ENCODE measurements at places on chromosomes 7 and 10. TPM values are rescaled to one million over a fixed set of nuclear protein-coding genes. Genes with fewer than 3 reads are reported as not detected.

DNA sequence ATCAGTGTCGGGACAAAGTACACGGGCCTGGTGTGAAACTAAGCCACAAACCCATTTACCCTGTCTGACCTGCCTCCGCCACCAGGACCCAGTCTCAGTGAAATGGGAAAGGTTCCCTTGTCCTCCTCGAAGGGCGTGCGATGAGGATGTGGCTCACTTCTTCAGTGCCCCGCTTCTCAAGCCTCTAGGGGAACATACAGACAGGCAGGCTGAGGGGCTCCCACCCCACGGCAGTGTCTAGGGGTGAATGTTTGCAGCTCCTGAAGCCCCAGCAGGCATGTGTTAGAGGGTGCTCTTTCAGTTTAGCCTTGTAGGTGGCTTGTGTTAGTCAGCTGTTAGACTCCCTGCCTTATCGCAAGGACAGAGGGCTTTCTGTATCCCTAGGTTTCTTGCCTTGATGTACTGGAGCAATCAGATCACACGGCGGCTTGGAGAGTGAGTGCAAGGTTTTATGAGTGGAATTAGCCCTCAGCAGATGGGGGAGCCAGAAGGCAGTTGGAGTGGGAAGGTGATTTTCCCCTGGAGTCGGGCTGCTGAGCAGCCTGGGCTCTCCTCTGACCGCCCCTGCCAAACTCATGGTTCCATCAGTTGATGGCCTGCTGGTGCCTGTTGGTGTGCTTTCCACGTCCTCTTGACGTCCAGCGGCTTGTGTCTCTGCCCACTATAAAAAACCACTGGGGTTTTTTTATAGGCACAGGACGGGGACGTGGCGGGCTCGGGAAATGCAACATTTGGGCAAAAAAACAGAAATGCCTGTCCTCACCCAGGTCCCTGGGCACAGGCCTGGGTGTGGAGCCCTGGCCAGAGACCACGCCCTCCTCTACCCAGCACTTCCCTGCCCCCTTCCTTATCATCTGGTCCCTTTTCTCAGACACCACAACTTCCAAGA is 759 bp downstream of the NUDT1 start:
- peak; percentile 52 for DNase-seq

DNA sequence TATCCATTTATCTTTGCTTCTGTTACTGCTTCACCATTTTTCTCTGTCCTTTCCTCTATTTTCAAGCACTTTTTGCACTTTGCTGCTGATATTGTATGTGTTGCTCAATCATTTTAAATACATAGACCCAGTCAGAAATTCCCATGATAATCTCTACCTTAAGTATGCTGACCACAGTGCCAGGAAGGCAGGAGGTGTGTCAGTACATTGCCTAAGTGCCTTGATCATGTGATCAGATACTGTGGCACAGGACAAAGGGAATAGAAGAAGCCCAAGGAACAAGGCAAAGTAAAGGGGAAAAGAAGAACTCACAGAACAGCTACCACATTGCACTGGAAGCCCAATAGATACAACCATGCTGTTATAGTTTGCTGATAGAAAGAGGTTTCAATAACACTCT is 53.7 kb upstream of the CD36 start:
- DNase-seq: peak; percentile 31

GRCh38 chr10:49158404-49158803 is 24.6 kb upstream of the FAM170B start:
- DNase-seq: no peak

DNA sequence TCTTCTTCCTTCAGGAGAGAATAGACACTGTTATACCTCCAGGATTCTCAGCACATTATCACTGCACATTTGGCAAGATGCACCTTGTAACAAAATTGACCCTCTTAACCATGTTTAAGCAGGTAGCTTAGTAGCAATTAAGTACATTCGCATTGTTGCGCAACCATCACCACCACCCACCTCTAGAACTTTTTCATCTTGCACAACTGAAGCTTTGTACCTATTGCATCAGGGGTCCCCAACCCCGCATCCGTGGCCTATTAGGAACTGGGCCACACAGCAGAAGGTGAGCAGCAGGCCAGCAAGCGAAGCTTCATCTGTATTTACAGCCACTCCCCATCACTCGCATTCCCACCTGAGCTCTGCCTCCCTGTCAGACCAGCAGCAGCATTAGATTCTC is 29.9 kb upstream of the SMURF1 start:
- DNase-seq: no peak

DNA sequence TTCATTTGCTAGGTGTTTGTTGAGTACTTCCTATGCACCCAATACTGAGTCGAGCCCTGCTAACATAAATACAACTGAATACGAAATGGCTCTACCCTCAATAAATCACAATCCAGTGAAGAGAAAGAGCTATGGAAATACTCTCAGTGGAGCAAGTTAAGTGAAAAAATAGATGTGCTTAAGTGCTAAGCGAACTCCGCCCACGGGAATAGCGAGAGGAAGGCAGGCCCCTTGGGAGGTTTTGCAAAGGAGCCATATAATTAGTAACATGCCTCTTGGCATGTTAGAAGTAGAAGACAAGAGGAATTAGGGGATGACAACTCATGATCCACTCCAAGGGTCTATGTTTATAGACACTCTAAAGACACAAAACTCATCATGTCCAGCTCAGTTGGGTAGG is 42.8 kb upstream of the TSPAN33 start:
- DNase-seq: no peak

DNA sequence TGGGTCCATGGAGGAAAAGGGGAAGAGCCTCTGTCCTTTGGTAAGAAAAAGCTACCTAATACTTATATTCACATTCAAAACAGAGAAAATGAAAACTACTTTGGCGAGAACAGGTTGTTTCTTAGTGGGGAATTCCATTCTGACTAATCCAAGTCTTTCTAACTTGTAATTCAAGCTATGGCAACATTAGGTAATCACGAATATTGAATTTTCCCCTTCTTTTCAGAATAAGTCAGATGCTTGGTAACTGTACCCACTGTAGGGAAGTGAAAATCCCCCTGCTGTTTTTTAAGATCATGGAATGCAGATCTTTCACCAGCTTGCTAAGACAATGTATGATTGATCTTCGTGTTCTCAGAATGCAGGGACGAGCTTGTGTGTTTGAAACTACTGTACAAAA is 384.4 kb downstream of the TCERG1L start:
- no peak for DNase-seq

GRCh38 chr7:130063036-130063435 is 7.3 kb upstream of the KLHDC10 start:
- peak; percentile 31 for DNase-seq

DNA sequence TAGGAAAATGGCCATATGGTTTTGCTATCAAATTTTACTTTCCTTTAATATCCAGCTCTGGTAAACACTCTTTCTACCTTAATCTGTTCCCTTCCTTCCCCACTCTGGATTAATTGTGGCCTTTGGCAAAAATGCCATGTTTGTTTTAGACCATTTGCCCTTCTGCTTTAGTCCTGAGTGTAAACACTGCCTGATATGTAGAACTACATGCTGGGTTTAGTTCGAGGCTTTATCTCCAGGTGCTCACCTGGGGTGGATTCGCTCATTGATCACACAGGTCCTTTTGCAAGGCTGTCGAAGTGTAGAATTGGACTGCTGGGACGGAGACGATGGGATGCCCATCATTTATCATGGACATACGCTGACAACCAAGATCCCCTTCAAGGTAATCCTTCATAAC is 94.1 kb downstream of the NOC3L start:
- no peak for DNase-seq

DNA sequence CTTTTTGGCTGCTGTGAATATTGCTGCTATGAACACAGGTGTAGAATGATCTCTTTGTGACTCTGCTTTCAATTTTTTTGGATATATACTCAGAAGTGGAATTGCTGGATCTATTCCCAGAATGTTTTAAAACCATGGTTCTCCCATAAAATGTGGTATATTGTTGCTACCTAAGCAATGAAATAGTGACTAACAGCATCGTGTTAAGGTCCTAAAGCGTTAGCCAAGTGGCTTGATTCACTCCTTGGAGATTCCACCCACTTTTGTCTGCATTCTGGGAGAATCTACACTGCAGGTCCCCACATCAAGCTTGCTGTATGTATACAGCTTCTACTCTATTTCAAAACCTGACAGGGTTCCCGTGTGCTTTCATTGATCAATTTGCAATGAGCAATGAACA is 105.6 kb downstream of the CDK6 start:
- DNase-seq: no peak

GRCh38 chr10:71270301-71271220 is 48.5 kb upstream of the SLC29A3 start:
- DNase-seq: peak; percentile 76

- DNase-seq: no peak
These were observed 499.7 kb upstream of the SEMA3D start for GRCh38 chr7:85686401-85687181.

- no peak for DNase-seq
These were observed 224.7 kb upstream of the ADARB2 start for GRCh38 chr10:1961989-1962388.

DNA sequence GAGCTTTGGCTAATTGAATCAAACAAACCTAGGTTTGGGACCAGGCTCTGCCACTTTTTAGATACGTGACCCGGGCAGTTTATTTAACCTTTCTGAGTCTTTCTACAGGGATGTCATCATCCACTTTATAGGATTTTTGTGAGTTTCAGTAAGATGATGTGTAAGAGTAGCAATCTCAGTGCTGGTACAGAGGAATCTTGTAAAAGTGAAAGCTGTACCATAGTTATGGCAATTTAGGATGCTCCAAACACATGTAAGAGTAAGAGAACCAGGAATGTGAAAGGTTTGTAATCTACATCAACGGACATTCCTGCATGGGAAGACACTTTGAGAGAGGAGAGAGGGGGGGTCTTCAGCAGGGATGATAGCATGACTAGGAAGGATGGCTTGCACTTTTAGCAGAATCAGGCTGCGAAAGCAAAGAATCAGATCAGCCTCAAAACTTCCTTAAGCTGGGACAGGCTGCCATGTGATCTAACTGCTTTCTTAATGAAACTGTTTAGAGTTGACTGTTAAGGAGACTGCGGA is 968 bp downstream of the NOLC1 start:
- DNase-seq: no peak

GRCh38 chr7:135744938-135745702 is 3.5 kb downstream of the FAM180A start:
- DNase-seq: peak; percentile 78

DNA sequence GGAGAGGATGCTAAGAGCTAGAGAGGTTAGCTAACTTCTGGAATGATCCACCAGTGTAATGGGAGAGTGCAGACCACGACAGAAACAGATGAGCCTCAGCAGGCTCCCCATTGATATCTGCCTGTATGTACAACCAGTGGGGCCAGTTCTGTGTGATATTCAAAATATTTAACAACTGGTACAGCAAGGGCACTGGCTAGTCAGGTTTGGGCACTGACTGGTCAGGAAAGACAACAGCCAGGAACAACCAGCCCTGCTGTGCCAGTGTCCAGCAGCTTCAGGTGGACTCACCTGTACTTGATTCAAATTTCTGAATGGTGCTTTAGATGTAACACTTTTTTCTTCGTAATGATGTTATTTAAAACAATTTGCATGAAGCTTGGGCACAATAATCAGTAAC is 5.9 kb upstream of the TRIL start:
- DNase-seq: no peak

DNA sequence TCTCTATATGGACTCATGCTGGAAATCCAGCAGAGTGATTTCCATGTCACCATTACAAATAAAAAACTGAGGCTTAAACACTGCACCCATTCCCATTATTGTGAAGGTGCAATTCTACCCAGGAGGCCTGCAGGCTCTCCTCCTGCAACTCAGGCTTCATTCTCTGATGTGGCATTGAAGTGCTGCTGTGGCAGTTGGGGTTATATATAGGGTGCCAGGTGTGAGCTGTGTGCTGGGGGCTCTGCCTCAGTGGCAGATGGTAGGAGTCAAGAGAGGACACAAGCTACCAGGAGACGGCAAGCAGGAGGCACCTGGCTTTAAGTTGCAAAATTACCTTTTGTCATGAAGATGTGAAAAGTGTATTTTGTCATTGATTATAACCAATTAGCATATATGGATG is 21.3 kb downstream of the ZNF107 start:
- no peak for DNase-seq

DNA sequence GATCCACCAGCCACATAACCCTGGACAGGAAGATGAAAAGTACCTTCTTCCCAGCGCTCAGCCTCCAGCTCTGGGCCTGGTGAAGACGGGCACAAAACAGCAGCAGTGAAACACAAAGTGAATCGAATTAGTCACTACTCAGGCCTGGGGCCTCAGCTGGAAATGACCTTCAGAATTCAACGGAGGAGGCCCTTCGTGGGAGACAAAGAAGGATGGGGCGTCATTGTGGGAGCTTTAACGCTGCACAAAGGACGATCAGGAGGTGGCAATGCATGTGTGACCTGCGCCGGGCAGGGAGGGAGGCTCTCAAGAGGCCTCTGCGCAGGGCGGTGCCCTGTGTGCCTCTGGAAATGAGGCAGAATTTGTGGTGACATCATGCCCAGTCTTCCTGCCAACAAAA is 161.9 kb downstream of the DNAJB6 start:
- DNase-seq: no peak

DNA sequence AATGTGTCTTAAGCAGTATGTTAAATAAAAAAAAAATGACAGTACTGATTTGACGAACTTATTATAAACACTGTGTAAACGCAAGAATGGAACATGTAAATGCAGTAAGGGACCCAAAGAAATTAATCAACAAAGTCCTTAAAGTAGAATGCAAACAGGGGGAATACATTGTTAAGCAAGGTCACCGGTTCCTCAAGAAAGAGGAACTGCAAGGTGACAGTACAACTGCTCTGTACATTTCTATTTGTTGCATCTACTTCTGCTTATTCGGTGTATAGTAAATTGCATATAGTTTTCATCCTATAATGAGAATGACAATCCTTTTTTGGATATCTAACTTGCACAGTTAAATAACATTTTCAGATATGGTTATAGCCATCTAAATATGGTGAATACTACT is 387.0 kb upstream of the SEMA3D start:
- DNase-seq: no peak

The HOXA5 gene
- total RNA-seq: 0.98 TPM

The LRIT1 gene
- total RNA-seq: not detected

The CALCR gene
- 0.98 TPM for total RNA-seq

The CTAGE8 gene
- not detected for total RNA-seq

The SEC23IP gene
- 27.4 TPM for total RNA-seq

The SYT15 gene
- not detected for total RNA-seq
